Mesenchymal stem cell (in vitro differentiated cells and primary cell): ENCODE measurements at places on chromosomes 2 and 18.
A peak's percentile ranks its signal among the peaks of the same experiment; 100 is the strongest.

- DNase-seq: peak; percentile 66
These were observed 37.1 kb downstream of the EVA1A start for GRCh38 chr2:75523313-75524275.

DNA sequence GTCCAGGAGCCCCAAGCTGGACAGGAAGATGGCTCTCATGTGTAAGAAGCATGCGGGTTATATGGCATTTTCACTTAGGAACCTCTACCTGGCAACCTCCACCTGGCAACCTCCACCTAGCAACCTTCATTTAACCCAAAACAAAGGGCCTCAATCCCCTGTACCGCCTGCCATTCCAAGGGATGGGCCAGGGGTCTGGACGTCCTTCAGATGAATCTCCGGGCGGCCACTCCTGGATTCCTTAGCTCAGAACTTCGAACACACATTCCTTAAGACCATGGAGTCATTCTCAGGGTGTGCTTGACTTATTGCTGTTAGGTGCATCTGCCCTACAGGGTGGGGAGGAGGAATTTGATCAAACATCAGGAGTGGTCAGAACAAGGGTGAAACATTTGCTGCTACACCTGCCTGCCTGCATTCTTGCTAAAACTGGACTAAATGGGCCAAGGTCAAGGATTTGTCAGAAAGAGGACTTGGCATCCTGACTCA lies 277.6 kb downstream of the PHLPP1 start:
- DNase-seq: no peak

DNA sequence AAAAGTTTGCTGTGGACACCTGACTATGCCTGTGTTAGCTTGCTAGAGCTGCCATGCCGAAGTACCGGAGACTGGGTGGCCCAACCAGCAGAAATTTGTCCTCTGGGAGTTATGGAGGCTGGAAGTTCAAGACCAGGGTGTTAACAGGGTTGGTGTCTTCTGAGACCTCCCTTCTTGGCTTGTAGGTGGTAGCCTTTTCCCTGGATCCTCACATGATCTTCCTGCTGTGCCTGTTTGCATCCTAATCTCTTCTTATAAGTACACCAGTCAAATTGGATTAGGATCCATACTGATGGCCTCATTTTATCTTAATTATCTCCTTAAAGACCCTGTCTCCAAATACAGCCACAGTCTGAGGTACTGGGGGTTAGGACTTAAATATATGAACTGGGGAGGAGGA lies 845 bp downstream of the TMEM177 start:
- no peak for DNase-seq

- DNase-seq: no peak
These were observed 244.3 kb upstream of the COPS8 start for GRCh38 chr2:236841389-236841788.

DNA sequence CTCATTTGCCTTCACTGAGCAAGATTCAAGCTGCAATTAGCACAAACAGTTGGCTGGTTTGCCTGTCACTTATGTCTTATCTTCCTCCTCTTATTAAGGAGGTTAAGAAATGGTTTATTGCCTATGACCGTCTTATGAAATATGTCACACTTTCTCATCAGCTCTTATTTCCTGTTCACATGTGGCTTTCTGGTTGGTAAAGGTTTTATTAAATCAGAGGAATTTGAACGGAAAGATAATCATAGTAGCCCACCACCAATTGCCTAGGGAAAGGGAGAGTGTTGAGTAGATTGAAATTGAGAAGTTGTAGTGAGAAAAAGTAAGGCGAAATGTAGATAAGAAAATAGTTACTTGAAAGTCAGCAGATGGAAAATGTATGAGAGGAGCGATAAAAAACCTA lies 4.2 kb upstream of the IL1R1 start:
- DNase-seq: peak; percentile 21

DNA sequence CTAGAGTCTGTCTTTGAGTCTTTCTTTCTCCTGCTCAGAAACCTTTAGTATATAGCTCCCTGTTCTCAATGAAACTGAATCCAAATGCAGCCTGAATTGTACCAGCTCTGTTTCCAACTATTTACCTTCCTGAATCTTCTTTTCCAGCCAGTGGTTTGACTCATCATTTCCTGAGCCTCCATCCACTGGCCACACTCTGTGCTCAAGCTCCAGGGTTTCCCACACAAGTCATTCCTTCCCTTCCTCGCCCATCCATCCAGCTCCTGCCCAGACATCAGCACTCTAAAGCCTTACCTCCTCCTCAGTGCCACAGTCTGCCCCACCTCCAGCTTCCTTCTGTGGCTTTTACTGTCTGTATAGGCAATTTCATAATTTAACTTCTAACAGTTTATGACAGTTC lies 233.6 kb upstream of the RASGRP3 start:
- DNase-seq: peak; percentile 86

GRCh38 chr2:117126656-117127055 lies 687.8 kb upstream of the DDX18 start:
- no peak for DNase-seq

- DNase-seq: no peak
These were observed 66.8 kb upstream of the FOSL2 start for GRCh38 chr2:28325567-28326468.

GRCh38 chr2:207083361-207084110 lies 82.2 kb downstream of the KLF7 start:
- DNase-seq: peak; percentile 41

DNA sequence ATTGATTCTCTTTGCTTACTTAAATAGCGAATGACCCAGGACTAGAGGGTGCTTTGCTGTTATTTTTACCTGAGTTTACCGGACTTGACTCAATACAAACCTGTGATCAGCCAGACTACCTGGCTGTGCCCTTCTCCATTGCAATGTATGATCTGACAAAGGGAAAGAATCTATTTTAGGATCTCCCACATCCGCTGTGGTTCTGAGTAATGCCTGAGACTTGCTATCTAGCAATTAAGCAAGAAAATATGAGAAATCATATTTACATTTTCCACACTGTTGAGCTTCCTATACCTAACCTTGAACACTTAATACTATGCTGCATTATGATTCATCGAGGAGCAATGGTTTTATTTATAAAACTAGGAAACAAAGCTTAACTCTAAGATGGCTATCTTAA lies 215.2 kb downstream of the RAD51AP2 start:
- DNase-seq: peak; percentile 54

DNA sequence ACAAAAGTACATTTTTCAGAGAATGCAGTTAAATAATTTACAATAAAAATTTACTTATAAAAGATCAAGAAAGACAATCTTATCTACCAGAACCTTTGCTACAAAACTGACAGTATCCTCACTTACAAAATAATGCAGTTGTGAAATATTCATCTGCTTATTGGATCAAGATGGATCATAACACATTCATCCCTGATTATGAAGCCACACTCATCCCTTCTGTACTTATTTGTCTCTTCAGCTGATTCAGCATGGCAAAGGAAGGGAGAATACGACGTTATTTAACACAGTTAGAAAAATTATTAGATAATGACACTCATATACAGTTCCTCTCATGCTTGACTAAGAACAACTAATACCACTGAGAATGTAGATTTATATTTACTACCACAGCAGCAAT lies 46.4 kb downstream of the TCF4 start:
- DNase-seq: no peak

DNA sequence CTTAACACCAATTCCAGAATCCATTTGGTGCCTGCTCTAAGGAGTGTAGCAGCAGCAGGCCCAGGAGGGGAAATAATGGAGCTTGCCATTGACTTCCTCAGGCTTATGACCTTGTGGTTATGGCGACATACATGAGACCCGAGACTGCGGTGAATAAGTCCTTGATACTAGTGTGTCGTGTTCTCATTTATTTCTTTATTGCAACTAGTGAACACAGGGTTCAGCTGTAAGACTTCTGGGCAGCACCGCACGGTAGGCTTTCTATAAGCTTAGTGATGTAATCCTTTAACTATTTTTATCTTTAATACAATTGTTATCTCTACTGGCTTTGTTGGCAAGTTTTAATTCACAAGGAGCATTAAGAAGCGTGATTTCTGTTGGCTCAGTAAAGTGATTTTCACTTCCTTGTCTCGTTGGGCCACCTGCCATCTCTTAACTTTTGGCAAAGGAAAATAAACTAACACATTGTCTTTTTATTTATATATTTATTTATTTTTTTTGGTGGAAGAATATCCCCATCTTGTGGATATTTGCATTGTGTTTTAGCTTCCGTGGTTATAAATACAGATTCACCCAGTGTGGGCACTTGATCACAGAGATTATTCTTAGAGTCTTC lies 139.8 kb downstream of the LTBP1 start:
- DNase-seq: peak; percentile 39

DNA sequence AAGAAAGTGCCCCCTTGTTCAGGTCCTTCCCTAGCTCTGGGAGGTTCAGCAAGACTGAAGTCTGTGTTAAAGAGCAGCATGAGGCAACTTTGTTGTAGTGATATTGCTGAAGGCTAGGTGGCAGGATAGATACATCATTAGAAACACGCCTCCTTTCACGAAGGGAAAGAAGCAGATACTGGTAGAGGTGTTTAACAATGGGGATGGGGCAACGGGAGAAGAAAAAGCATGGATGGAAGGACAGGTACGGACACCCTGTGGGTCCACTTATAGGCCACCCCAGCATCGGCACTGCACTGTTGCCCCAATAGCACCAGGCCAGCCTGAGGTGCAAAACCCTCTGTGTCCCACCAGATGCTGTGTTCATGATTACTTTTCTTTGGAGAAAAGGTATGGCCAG lies 3.5 kb upstream of the IGFBP5 start:
- peak; percentile 81 for DNase-seq

DNA sequence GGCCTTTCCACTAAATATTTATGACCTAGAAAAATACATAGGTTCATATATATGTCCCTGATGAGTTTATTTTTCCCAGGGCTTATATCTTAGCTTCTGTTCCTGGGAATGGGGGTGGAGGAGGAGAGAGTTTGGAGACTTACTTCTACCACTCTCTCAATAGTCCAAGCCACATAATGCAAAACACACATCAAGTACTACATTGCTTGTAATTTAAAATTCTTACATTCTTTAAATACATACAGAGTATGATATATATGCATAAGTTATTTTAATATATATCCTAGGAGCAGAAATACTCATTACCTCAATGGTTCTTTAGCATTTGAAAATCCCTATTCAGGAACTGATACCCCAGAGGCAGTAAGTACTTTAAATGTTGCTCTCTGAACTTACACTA lies 73.2 kb upstream of the MYL1 start:
- DNase-seq: no peak

DNA sequence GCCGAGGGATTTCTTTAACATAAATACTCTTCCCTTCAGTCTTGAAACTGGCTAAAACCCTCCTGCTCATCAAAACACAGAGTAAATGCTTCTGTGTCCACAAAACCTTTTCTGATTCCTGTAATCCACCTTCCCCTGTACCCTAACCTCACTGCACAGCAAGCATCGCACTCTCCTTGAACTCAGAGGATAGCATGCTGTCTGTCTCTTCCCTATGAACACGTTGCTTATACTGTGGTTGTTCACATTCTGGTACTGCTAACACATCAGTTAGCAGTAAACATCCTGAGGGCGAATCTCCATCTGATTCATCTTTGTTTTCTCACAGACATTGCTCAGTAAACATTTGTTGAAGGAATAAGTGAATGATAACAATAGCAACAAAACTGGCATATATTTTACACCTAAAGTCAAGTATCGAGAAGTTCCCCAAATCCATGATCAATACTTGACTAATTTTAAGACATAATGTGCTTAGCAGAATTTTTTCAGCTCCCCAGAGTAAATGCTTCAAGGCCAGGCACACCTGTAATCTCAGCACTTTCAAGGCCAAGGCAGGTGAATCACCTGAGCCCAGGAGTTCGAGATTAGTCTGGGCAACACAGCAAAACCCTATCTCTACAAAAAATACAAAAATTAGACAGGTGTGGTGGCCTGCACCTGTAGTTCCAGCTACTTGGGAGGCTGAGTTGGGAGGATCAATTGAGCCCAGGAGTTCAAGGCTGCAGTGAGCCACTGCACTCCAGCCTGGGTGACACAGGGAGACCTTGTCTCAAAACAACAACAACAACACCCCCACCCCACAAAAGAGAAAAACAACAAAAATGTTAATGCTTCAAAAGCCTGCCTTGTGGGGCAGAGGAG lies 45.6 kb upstream of the LPIN2 start:
- DNase-seq: peak; percentile 70

DNA sequence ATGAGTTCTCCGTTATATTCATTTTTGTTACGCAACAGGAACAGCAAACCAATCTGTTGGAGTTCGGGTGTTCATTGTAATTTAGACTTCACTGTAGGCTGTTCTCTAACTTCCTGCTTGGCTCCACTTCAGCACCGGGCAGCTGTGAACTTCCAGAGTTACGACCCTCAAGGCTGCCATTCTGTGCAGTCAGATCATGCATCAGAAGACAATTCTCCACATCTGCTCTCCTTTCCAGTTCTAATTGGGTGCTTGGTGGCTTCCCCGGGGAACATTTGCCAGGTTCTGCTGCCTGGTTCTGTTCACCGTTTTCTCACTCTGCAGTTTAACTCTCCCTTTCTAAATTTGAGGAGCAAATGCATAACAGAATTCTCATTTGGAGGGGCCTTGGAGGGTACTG lies 237.7 kb downstream of the NYAP2 start:
- DNase-seq: no peak

DNA sequence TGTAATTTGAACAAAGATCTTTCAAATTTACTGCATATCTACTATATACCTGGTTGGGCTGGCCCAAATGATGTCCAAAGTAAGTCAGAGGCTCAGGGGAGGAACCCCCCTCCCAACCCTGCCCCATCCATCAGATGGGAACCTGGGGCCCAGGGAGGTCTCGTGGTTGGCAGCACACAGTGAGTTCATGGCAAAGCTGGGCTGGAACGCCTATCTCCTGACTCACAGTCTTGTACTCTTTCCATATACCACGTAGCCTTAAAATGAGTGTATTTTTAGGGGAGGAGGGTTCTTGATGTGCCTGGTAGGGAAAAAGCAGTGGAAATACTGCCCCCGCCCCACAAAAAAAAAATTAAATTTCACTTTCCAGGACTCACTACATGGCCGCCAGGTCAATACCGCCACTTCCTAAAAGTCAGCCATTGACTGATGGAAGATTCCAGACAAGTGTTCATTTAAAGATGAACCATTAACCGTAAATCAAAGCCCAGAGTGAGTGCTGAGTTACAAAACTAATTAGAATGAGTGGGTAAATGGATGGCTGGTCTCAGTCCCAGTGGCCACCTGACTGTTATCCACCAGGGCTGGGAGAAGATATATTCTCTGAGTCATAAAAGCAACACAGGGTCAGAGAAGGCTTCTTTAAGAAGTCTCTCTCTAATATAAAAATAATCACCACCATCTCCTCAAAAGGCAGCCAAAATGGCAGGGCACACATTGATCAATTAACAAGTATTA lies 80.5 kb downstream of the ZBTB7C start:
- DNase-seq: peak; percentile 27

- DNase-seq: no peak
These were observed 290.1 kb upstream of the KLHL14 start for GRCh38 chr18:33062834-33063364.

- DNase-seq: no peak
These were observed 367.1 kb upstream of the PIK3C3 start for GRCh38 chr18:41587976-41588375.

- DNase-seq: no peak
These were observed 56.8 kb downstream of the HK2 start for GRCh38 chr2:74890711-74891110.

DNA sequence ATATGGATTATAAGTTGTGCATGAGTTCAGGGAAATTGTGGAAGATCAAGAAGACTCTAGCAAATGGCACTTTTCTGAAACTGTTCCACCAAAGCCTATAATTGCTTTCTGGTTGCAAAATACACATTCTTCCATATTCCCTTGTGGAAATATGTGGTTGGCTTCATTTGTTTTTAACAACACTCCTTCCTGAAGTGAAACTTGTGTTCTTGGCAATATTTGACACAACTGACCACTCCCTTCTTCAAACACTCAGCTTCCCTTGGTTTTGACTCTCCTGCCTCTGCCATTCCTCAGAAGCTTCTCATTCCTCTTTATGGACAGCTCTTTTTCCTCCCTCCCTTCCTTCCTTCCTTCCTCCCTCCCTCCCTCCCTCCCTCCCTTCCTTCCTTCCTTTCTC lies 192.3 kb downstream of the PMAIP1 start:
- DNase-seq: no peak
